Frontal cortex (tissue), 4 donors: ENCODE measurements at places on chromosomes 3 and 15. TPM values are rescaled to one million over a fixed set of nuclear protein-coding genes. Genes with fewer than 3 reads are reported as not detected.

The GATM gene
- total RNA-seq = 91.3 TPM

The CEP97 gene
- total RNA-seq = 72.2 TPM

The GOLGA8S gene
- not detected for total RNA-seq

The ZNF660 gene
- 11.8 TPM for total RNA-seq

The SELENOS gene
- 48.9 TPM for total RNA-seq

The ZNF639 gene
- total RNA-seq = 119 TPM

The SEMA3B gene
- total RNA-seq = 2.4 TPM

The DAG1 gene
- 20.0 TPM for total RNA-seq

The CSPG5 gene
- 115 TPM for total RNA-seq

The INAFM2 gene
- total RNA-seq = 10.6 TPM

The GPD1L gene
- total RNA-seq = 87.2 TPM

The PTH1R gene
- 2.0 TPM for total RNA-seq
